ENCODE measurements at places on chromosomes 11 and 22. TPM values are rescaled to one million over a fixed set of nuclear protein-coding genes. Genes with fewer than 3 reads are reported as not detected.

Gene ANO5
- 2.1 TPM for total RNA-seq

Gene CSF2RB
- total RNA-seq = 0.52 TPM

Gene IRAG1
- total RNA-seq = 69.0 TPM

Gene APOA4
- not detected for total RNA-seq

Gene KRTAP5-8
- total RNA-seq = not detected

Gene MRGPRX4
- total RNA-seq = not detected

Gene PDGFB
- 0.33 TPM for total RNA-seq

Gene HIRA
- 26.7 TPM for total RNA-seq

Gene CCDC34
- 5.1 TPM for total RNA-seq

Gene MS4A4A
- not detected for total RNA-seq

Gene OR2AT4
- total RNA-seq = not detected

Gene OR4D5
- not detected for total RNA-seq

Gene ZC3H12C
- total RNA-seq = 9.6 TPM

Gene EMSY
- 11.6 TPM for total RNA-seq

Gene GAS2
- total RNA-seq = 1.2 TPM
